ENCODE measurements at places on chromosomes 7 and 10.
A peak's percentile ranks its signal among the peaks of the same experiment; 100 is the strongest.

GRCh38 chr7:158120716-158121115, 466.9 kb downstream of the PTPRN2 start:
- no peak for DNase-seq

- no peak for DNase-seq
Measured at GRCh38 chr7:2108501-2109250, 124.1 kb downstream of the MAD1L1 start.

DNA sequence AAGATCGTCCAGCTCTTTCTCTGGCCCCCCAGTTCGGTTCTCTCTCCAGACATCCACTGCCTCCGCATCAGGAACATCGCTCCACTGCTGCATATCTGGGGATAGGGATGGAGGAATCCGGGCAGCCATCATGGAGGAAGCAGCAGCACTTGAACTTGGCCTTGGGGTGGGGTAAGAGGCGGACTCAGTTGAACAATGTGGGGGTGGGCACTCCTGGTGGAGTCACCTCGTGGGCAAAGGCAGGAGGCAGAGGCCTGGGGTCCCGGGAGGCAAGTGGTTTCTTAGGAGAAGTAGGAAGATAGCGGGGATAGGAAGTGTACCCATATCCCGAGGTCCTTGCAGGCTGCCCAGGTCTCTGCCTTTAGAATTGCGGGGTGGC, 98.3 kb downstream of the CHST15 start:
- DNase-seq = no peak

DNA sequence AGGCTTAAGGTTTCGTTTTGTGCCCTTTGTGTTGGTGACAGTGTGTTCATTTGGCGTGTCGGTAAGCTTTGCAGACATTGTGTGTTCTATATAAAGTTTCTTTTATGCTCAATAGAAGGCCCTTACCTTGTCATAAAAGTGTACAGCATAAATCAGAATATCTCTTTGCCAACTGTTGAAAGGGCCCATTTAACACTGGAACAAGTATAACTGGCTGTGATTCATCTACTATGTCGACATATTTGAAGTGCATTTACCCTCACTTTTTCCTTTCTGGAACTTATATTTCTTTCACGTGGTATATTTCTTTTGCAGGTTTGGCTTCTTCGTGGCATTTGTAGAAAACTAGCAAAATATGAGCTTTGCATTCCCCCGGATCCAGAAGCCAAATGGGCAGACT, 32.7 kb downstream of the EEPD1 start:
- DNase-seq = no peak

GRCh38 chr10:6124666-6125065, 35.8 kb downstream of the RBM17 start:
- no peak for DNase-seq

- DNase-seq = no peak
Measured at GRCh38 chr10:116080553-116080952, 192.5 kb downstream of the GFRA1 start.

DNA sequence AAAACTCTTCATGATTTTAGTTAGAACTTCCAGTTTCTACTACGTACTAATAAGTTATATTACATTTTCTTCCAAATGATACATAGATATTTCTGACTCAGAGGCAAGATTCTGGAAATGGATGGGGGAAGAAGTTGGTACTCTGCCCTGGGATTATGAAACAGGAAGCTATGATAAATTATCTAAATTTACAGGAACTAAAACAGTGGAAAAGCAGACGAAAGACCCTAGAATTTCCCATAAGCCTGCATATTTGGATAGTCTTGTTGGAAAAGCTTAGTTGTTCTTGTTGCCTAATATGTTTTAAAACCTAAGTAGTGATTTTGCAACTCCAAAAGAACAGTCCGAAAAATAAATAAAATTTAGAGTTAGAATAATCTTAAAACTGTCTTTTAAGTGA, 21.8 kb downstream of the CFAP69 start:
- DNase-seq = no peak

GRCh38 chr7:15784694-15785030, 98.2 kb upstream of the MEOX2 start:
- no peak for DNase-seq

DNA sequence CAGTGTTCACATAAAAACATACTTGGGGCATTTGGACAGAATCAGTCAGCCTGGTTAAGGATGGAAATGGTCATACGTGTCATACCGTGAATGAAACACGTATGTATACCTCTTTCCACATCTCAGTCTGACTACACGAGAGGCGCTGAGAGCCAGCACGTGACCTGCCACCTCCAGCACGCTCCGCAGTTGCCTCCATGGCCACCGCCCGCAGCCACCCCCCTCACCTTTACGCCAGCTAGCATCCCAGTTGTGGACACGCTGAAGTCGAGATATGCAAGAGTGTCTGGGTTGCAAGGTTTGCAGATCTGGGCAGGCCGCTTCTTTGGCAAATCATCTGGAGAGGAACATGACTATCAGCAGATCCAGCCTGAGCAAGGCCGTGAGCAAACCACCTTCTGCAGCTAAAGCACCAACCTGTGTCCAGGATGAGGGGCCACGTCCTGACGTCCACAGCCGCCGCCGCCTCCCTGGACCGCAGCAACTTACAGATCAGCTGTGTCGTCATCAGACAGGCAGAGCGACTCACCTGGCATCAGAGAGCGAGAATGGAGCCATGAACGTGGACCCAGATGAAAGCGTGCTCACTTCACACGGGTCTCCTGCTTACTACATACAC, 209.4 kb downstream of the ZMYND11 start:
- DNase-seq = no peak

- no peak for DNase-seq
Measured at GRCh38 chr7:329691-330281, 39.8 kb downstream of the FOXL3 start.

DNA sequence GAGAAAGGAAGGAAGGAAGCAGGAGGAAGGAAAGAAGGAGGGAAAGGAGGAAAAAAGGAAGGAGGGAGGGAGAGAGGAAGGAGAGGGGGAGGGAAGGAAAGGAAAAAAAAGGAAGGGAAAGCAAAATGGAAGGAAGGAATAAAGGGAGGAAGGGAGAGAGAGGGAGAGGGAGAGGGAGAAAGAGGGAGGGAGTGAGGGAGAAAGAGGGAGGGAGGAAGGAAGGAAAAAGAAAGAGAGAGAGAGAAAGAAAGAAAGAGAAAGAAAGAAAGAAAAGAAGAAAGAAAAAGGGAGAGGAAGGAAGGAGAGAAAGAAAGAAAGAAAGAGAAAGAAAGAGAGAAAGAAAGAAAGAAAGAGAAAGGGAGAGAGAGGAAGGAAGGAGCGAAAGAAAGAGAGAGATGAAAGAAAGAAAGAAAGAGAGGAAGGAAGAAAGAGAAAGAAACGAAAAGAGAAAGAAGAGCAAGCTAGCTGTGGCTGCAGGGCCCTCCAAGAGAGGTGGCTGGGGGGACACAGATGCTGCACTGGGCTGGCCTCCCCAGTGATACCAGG, 472.4 kb upstream of the MGMT start:
- no peak for DNase-seq

- no peak for DNase-seq
Measured at GRCh38 chr7:74311305-74311744, 22.1 kb downstream of the CLIP2 start.

GRCh38 chr7:70763961-70764691, 367.8 kb upstream of the GALNT17 start:
- peak; percentile 50 for DNase-seq

- no peak for DNase-seq
Measured at GRCh38 chr7:146781352-146782116, 664.9 kb downstream of the CNTNAP2 start.

GRCh38 chr7:42930889-42931288, 1.1 kb downstream of the PSMA2 start:
- DNase-seq = no peak

DNA sequence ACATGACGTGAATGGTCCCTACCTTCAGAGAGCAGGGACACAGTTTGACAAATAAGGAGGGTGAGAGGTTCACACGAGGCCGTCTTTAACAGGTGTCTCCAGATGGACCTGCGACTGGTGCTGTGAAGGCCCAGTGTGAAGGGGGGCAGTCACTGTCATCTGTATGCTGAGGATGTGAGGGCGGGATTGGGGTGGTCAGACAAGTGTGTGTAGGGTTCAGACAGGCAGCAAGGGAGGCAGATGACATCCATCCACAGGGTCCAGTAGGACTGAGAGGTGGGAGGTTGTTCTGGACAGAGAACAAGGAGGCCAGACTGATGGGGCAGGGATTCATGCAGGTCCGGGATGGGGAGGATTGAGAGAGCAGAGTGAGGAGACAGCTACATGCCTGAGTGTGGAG, 232.6 kb upstream of the GPR26 start:
- DNase-seq = no peak

DNA sequence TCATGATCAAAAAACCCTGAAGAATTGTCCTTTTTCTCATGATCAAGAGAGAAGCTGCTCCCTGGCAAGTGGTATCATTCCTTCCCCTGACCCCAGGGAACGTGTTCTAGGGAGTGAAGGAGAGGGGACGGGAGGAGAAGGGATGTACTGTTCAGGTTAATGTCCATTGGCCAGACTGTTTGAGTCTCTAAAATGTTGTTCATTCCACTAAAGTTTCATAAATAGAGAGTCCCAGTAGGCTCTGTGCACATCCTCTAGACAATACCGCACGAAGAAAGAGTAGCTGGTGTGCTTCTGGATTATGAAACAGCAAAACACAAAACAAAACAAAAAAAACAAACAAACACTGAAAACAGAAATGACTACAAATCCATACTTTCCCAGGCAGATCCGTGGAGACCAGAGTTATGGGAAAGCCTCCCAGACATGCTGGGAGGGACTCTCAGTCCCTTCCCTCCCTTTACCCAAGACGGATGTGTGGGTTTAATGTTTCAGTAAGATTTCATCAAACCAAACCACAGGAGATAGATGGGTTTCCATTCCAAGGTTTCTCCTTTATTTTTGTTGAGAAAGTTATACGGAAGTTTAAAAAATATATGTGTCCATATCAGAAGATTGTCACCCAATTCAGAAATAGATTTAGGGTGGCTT, 66.5 kb upstream of the TNS3 start:
- DNase-seq = no peak

- DNase-seq = no peak
Measured at GRCh38 chr10:113982296-113982695, 61.4 kb upstream of the ADRB1 start.

DNA sequence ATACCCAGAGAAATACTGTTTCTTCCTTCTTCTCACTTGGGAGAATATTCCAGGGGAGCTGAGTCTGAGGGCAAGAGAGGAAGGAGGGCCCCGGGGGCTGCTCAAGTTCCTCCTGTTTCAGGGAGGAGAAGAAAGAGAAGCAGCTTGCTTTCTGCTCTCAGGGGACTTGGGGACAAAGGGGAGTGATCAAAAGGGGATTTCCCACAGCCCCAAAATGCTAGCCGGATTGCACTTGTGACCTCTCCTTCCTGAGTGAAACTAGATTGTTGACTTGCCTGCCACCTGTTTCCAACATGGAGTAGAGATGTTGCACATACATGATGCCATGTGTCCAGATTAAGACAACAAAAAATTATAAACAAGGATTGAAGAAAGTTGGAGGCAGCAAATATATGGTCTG, 28.7 kb upstream of the PDCD4 start:
- DNase-seq = peak; percentile 19

GRCh38 chr10:103917302-103918052, 507 bp downstream of the STN1 start:
- no peak for DNase-seq

DNA sequence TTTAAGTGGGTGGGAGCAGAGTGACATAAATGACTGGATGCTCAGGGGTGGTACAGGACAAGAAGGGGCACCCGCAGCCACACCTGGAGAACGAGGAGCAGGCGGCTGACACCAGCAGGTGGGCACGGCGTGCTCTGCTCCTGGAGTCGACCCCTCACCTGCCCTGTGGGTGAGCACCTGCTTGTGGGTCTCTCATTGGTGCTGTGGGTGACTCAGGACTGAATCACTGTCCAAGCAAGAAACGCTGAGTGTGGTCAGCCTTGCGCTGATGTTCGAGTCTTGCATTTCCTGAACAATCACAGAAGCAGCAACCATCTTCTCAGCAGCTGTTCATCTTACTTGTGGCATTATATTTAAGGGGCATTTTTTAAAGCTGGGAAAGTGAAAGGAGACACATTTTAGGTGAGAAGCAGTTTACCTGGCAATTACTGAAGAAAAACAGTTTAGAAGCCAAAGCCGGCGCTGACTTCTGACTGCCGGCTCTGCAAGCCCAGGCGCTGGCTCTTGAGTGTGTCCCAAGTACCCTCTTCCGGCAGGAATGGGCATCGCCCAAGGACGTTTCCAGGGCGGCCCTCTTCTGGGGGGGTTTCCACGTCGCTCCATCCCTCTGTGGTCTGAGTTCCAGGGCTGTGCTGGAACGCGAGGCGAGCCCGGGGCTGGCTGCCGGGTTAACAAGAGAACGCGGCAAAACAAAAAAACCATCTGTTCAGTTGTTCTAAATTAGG, 145.2 kb upstream of the PFKP start:
- DNase-seq = no peak

- no peak for DNase-seq
Measured at GRCh38 chr10:89134963-89135362, 72.2 kb downstream of the CH25H start.

DNA sequence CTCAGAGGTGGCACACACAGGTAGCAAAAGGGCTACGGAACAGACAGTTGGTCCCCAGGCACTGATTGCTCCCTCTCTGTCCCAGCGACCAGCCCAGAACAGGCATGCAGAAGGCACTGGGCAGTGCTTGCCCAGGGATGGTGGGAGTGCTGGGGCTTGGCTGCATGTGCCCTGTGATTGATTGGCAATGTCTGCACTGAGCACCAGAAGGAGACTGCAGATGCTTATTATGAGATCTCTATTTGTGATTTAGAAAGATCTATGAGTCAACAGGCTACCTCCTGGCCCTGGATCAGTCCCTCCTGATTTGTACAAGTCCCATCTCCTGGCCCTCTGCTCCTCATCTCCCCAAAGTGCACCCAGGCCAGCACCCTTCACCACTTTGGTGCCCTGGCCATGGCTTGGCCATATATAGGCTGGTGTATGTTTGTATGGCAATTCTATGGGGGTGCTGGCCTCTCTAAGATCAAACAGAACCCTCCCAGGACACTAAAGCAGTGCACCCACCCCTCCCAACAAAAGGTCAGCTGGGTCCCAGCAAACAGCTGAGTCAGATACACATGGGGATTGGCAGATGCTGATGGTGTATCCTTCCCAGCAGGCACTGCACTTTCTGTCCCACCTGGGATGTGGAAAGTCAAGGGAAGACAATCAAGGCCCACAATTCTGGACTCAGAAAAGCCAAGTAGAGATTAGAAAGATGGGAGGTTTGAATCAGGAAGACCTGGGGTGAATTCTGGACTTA, 30.9 kb downstream of the CAMK2B start:
- DNase-seq = no peak

DNA sequence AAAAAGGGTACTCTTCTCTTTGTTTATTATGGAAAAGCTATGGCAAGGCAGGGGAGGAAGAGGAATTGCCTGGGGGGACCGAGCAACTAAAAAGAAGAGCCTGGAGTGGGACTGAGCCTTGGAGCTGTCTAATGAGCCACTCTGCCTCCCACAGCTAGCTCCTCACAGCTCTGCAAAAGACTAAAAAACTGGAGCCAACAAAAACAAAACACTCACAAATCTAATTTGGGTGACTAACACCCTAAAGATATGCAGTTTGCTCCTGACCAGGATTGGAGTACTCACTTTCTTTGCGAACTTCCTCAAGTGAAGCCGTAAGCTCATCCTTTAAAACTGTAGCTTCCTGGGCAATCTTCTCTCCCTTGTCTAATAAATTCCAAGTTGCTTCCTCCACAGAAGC, 89.4 kb downstream of the CTNNA3 start:
- no peak for DNase-seq

GRCh38 chr7:48551652-48552051, 372.7 kb upstream of the CDC14C start:
- no peak for DNase-seq
